ENCODE measurements at places on chromosomes 11 and 22.

- DNase-seq, result no peak
Measured at GRCh38 chr22:25919452-25919851, 177.5 kb downstream of the MYO18B start.

GRCh38 chr11:45771193-45771565 is 33.8 kb upstream of the SLC35C1 start:
- peak; percentile 60 for DNase-seq

DNA sequence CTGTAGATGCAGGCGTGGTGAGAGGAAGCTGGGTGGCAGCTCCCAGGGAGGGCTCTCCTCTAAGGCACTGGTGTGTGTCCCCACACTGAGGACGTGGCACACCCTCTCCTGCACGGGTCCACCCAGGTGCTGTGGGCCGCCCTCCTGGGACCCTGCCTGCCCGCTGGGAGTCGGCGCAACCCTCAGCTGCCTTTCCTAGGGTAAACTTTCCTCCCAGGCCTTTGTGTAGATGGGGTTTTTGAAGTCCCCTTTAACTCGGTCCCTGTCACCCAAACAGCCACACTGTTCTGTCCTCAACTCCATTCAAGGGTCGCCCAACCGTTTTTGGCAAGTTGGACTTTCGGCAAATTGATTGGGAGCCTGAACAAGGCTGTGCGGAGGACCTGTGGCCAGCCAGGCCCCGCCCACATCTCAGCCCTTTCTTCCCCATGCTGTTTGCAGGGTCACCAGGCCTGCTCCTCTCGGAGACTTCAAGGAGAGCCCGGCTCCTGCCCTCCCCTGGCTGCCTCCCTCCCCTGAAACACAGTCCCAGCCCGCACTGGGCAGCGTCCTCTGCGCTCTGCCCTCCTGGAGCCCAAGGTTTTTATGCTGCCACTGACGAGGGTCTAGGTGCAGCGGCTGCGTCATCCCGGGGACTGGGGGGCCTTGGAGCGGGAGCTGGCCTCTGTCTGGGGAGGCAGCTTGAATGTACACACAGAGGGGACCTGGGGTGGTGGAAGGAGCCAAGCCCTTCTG is 1126.2 kb downstream of the BRD1 start:
- DNase-seq, result no peak

GRCh38 chr22:44719586-44720368 is 17.8 kb downstream of the PRR5 start:
- DNase-seq, result no peak

GRCh38 chr22:36815558-36816338 is 1.1 kb downstream of the PVALB start:
- no peak for DNase-seq

Measured in dorsolateral prefrontal cortex (tissue), 122 donors.